PC-9 (cell line): ENCODE measurements at places on chromosomes 6 and 20. TPM values are rescaled to one million over a fixed set of nuclear protein-coding genes. Genes with fewer than 3 reads are reported as not detected.
A peak's percentile ranks its signal among the peaks of the same experiment; 100 is the strongest.

DNA sequence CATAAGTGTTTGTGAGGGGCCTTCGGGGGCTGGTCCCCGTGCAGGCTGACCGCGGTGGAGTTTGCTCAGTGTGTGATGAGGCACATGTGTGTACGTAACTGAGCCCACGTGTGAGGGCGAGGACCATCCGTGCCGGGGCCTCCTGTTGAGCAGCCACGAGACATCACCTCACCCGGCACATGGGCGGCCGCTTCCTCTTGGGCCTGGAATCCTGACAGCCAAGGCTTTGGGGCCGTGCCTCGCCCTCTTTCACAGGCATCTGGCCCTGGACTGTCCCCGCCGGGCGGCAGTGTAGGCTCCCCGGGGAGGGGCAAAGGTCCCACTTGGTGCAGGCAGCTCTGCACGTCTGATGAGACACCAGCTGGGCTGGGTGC is 202.3 kb downstream of the DLL1 start:
- DNase-seq: no peak

DNA sequence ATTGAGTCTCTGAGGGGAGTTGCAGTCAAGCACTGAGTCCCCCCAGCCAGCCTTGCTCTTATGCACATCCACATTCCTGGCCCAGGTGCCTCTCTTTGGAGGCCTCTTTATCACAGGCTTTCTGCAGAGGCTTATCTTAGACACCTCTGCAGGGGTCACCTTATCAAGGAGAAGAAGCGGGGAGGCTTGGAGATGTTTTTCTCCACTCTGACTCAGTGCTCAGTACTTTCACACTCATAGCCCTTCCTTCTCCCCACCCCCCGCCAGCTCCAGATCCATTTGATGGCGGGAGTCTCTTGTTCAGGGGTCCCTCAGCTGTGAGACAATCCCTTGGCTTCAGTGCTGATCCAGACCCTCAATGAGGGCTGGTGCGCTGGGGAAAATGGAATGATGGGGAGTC is 132.1 kb upstream of the TSHZ2 start:
- no peak for DNase-seq

LAMA5 gene
- 700 and 744 TPM in 2 replicates for total RNA-seq

RAET1L gene
- 1.2 and 2.8 TPM in 2 replicates for total RNA-seq

DNA sequence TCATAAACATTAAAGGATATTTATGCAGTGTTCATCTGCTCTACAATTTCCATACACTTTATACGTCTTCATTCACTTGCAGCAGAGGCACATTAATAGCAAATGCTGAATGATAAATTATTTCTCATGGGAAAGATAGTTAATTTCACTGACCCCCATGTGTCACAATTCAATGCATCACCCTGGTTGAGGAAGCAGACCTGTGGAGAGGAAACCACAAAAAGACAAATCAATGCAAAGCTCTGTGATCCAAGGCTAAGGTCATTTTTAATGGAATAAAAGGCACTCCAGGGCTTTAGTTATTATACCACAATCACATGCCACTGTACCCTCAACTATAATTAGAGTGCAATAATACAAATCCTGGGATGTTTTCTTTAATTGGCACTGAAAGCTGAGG is 40.3 kb upstream of the TENT5A start:
- DNase-seq: no peak

TREM2 gene
- not detected in 2 replicates for total RNA-seq

DNA sequence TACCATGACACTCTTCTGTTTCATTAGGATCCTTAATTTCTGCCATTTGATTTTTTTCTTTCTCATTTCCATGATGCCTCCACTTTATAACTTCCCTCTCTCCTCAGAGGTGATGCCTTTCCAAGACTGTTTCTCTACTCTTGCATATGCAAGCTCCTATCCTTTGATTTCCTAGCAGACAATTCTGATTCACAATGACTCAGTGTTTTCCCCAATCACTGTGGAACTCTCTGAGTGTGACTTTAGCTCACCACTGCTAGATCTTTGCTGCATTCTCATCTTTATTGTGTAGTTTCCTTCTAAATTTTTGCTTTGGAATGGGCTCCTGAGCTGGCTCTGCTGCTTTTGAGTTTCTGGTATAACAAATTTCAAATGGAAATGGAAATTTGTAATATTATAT is 184.9 kb downstream of the TINAG start:
- peak; percentile 61 for DNase-seq

MYH7B gene
- 1.0 and 2.3 TPM in 2 replicates for total RNA-seq

- peak; percentile 62 for DNase-seq
Measured at GRCh38 chr20:5191829-5192569, 65.2 kb downstream of the CDS2 start.

DNA sequence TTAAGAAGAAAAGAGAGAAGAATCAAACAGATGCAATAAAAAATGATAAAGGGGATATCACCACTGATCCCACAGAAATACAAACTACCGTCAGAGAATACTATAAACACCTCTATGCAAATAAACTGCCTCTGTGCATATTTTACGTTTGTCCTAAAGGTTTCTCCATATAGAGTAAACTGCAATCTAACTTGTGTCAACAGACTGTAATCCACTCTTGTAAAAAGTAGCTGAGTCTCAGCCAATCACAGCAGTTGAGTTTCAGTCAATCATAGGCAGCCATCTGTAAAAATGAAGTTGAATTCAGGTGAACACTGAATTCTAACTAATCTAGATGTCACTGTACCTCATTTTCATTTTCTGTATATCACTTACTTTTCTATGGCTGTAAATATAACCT is 112.2 kb upstream of the SYNCRIP start:
- no peak for DNase-seq

MLN gene
- not detected in 2 replicates for total RNA-seq

DNA sequence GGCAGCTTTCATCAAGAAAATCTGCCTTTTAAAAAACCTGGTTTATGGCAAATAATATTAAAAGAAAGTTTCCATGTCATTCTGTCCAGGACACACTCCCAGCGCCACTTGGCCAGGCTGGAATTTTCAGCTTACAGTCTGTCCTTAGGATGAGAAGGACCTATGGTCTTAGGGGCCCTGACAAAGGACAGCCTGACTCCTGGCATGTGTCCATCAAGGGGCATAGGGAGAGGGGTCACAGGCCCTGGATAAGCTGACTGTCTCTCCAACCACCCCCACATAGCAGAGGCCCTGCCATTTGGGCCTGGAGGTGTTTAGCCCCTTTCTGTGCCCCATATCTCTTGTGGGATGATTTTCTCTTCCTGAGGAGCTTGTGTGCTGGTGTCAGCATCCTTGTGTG is 60.6 kb downstream of the ADTRP start:
- DNase-seq: no peak

ZBTB2 gene
- total RNA-seq: 7.3 and 8.9 TPM in 2 replicates

PLCB4 gene
- total RNA-seq: 14.9 and 18.6 TPM in 2 replicates

- no peak for DNase-seq
Measured at GRCh38 chr20:57888591-57888990, 178.8 kb upstream of the PMEPA1 start.

DNA sequence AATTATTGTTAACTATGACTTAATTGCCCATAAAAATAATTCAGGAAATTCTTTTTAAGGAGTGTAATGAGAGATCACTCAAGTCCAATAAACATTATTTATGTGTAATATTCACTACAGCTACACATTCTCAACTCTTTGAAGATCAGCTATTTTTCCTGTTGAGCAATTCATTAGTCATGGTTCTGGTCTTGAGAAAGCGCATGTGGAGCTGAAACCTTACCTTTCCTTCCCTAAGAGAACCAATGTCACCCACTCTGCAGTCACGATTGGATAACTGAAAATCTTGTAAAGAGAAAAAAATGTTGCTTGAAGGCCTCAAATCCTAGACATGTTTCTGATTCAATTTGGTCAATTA is 736.9 kb upstream of the MARCKS start:
- peak; percentile 32 for DNase-seq

BACH2 gene
- 2.3 and 4.2 TPM in 2 replicates for total RNA-seq

DNA sequence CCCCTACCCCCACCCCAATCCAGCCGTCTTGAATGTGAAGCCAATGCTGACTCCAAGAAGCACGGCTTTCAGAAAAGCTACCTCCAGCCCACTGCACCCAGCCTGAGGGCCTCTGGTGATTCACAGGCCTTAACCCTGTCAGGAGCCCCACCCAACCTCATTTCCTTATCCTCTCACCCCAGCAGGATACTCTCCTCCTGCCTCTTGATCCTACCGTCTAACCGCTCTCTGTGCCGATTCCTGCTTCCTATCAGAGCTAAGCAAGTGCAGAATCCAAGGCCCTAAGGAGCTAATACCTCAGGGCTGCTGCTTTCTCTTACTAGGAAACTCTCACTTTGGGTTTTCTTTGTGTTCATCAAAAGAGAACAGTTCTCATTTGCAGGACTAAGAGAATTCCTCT is 47.2 kb downstream of the TRERF1 start:
- DNase-seq: peak; percentile 78

DNA sequence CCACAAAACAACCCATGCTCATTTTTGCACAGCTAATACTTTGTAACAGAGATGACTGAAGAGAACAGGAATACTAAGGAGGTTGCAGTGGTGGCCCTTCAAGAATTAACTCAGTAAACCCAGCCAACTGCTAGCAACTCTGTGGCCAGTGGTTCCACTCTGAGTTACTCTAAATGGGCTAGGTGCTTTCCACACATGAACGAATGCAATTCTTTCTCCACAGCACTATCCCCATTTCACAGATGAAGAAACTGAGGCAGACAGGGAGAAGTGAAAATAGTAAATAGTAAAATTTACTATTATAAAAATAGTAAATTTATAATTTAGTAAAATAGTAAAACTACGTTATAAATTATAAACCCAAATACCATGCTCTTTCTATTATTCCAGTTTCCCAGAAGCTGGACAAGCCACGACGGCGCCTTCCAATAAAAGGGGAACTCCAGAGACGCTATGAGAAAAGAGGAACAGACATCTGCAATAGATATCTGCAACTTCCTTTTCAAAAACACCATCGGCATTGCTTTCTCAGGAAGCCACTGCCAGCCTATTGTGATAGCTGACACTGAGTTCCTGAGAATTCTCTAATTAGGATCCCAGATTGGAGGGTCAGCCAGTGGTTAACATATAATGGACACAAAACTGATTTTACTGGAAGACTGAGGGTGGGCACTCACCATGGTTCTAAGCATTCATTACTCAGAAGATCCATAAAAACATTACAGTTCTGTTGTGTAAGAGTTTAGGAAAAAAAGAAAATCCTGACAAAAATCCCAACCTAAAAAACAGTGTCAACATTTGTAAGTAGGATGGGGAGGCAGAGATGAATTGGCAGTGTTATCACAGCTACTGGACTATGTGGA is 16.2 kb downstream of the FKBP1A start:
- no peak for DNase-seq

ANKRD66 gene
- total RNA-seq: not detected in 2 replicates

- DNase-seq: no peak
Measured at GRCh38 chr20:25191051-25191450, 4.5 kb upstream of the ENTPD6 start.

DNA sequence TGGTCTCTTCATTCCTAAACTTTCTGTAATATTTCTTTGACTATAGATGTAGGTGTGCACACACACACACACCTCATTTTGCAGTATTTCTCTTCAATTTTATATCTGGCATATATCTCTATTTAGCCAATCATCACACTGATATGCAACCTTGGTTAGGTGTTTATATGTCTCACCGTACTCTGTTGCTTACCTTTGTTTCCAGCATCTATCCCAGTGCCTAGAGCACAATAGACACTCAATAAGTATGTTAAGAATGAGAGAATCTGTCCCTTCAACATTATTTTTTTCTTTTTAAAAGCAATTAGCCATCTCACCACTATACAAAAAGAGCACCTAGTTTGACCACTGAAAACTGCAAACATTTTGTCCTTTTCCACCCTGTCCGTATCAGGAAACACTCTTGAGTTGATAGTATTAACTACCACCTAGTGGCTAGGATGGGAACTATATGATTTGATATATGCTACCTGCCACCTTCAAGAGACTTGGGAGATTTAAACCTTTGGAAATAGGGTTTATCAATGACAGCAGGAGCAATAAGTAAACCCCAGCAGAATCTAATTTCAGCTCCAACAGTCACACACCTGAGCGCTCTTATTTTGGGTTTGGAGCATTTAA is 48.7 kb upstream of the RSPO3 start:
- no peak for DNase-seq

- no peak for DNase-seq
Measured at GRCh38 chr6:89237158-89237557, 20.0 kb upstream of the GABRR1 start.

DNA sequence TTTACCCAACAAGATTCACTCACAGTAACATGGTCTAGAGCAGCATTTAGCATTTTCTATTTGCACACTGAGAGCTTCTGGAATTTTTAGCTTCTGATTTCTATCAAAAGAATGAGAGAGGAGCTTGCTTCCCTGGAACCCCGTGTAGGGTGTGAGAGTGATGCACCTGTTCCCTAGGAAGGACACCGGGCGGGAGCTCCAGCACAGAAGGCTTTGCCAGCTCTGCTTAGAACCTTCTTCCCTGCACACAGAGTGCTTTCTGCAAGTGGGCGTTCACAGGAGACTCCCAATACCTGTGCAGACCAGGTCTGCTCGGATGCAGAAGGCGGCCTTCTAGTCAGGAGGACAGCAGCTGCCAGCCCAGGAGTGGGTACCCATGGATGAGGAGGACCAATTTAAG is 217.3 kb downstream of the TBXT start:
- no peak for DNase-seq

DNA sequence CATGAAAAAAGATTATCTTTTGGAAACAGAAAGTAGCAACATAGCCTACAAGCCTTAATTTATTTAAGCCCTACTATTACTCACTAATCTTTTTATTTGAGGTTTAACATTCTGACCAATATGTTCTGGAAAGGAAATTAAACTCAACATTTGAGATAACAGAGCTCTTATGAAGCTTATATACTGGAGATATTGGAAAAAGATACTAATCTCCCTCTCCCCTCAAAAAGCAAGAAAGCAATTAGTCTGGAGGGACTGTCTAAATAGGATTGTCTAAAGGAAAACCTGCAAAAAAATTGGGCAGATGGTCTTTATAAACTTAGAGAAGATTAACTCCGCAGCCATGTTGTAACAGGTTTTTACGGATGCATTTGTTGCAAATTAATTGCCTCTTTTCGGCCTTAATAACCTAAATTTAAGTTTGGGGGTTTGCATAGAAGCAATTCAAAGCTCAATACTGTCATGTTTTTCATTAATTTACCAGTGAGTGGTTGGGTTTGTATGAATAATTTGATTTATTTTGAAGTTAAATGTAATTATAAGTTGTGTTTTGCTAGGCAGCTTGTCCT is 79.1 kb downstream of the SHLD1 start:
- DNase-seq: no peak

DNA sequence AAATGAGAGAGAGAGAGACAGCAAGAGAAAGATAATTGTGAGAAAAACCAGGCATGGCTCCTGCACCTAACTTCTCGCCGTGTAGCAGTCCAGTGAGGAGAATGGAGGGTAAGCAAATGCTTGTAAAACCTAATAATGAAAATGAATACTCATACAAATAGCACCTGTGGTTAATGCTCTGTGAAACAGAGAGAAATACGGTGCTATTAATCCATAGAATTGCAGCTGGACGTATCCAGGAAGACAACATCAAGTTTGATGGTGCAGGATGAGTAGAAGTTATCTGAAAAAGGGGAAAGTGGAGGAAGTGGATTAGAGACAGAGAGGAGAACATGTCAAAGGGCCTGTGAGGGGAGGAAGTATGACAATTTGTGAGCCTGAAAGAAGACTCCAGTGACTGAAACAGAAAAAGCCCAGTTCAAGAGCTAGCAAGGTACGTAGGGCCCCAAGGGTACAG is 89.4 kb upstream of the PAK5 start:
- DNase-seq: no peak
